Activated naive CD4-positive, alpha-beta T cell (primary cell): ENCODE measurements at places on chromosomes 1 and 21.

DNA sequence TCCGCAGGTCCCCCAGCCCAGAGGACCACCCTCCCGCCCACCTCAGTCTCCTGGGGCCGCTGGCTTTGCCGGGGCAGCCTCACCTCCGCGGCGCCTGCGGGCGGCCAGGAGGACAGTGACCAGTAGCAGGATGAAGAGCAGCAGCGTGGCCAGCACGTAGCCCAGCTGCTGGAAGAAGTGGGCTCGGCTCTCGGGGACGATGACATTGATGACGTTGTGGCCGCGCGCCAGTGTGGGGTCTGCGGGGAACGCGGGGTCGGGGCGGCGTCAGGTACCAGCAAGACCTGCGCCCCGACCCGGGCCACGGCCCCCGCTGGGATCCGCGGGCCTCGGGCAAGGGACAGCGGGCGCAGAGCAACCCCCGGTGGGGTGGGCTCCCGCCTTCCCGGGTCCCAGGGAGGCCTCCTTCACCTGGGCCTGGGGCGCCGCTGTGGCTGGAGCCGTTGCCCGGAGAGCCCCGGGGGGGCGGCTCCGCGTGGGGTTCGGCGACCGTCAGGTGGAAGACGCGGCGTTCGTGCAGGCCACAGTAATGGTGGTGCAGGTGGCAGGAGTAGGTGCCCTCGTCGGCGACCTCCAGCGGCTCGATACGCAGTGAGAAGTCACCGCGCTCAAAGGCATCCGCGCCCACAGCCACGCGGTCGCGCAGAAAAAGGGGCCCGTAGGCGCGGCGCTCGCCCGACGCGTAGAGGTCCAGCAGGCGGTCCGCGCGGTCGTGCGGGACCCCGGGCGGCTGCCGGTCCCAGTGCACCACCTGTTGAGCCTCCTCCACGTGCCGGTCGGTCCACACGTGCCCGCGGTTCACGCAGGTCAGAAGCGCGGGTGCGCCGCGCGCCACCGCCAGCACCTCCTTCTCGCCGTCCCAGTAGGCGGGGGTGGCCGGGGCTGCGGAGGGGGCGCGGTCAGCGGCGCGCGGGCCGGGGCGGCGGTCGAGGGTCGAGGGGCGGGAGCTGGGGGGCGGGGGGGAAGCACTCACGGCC, 3.8 kb downstream of the MXRA8 start:
- DNase-seq: peak; percentile 26

DNA sequence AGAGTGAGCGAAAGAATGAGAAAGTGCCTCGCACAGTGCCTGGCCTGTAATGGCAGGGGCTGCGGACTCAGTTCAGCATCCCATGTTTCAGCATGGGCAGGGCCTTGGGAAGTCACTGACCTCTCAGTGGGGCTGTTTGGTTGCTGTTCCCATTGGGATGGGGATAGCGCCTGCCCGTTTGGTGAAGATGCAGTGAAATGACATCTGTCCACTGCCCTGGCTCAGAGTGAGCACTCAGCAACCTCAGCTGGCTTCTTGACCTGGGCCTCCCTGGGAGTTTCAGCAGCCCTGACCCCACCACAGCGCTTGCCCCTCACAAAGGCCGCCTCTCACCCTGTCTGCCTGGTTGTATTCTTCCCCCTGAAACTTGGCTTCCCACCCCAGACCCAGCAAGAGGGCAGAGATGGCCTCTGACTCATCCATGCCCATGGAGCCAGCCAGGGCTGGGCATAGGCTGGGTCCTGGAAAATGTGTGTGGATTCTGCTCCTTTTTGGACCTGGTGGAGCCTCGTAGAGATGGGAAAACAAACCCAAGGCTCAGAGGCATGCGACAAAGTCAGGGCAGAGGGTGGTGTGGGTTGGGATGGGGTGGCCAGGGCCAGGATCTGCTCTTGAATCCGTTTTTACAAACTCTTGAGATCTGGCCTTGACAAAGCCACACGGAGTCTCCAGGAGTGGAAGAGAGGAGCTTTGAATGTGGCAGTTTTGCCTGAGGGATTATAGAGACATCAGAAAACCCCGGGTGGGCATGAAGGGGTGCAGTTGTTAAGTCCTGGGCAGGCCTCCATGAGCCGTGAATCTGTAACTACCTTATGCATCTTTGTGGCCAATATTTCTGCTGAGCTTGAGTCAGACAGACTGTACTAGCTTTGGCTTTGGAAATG, 1.2 kb downstream of the XKR8 start:
- no peak for DNase-seq

GRCh38 chr1:85088408-85088784, 40.1 kb upstream of the MCOLN3 start:
- DNase-seq: no peak

DNA sequence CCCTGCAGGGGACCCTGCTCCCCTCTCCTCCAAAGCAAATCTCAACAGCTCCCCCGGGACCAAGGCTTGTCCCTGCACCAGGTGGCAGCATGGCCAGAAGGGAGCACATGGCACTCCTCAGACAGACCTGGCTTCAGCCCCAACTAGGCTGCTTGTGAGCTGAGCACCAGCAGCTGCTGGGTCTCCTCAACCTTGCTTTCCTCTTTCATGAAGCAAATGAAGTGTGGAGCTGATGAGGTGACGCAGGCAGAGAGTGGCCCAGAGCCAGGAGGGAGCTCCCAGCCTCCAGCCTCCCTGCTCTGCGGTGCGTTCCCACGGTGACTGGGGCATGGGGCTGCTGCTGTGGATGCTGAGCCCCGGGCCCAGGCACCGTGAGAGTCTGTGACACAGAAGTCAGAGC, 34.0 kb downstream of the MEGF6 start:
- no peak for DNase-seq

- no peak for DNase-seq
These were observed 418.1 kb downstream of the ADGRL2 start for GRCh38 chr1:82218846-82219245.

DNA sequence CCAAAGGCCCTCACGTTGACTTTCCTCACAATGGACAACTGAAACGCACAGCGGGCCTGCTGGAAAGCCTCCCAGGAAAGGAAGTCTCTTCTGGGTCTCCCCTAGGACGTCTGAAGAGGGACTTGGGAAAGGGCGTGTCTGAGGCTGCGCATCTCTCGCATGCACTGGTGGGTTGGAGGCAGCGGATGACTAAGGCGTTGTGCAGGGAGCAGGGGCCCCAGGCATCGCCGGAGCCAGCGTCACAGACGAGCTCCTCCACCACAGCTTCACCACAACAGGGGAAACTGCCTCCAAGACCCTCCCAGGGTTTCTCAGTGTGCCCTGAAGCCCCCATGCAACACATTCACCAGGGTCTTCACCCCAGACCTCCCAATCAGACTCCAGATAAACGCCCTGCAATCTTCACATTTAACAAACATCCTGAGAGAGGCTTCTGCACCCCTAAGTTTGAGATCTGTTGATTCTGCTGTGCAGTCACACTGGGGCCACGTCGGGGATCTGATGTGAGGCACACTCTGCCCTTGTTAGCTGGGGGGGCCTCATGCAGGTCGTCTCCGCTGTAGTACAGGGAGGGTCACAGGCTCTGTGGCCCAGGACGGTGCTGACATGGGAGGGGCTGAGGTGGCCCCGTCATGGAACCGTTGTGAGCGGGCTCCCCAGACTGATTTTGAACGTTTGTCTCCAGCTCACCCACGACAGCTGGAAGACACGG, 7.0 kb upstream of the TFF1 start:
- DNase-seq: no peak

GRCh38 chr1:1087351-1088028, 13.4 kb upstream of the RNF223 start:
- no peak for DNase-seq

DNA sequence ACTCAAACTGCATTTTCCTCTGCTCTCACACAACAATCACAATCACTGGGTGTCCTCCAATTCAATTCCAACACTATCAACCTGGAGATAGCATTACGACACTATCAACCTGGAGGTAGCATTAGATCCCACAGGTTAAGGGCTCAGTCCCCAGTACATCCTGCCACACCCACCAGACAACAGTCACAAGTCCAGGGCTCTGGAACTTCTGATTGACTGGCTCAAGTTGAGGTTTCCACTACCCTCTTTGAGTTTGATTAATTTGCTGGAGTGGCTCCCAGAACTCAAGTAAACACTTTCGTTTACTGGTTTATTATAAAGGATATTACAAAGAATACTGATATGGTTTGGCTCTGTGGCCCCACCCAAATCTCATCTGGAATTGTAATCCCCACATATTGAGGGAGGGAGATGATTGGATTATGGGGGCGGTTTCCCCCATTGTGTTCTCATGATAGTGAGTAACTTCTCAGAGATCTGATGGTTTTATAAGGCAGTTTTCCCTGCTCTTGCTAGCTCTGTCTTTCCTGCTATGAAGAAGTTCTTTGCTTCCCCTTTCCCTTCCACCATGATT, 49.6 kb upstream of the ARHGAP29 start:
- no peak for DNase-seq

DNA sequence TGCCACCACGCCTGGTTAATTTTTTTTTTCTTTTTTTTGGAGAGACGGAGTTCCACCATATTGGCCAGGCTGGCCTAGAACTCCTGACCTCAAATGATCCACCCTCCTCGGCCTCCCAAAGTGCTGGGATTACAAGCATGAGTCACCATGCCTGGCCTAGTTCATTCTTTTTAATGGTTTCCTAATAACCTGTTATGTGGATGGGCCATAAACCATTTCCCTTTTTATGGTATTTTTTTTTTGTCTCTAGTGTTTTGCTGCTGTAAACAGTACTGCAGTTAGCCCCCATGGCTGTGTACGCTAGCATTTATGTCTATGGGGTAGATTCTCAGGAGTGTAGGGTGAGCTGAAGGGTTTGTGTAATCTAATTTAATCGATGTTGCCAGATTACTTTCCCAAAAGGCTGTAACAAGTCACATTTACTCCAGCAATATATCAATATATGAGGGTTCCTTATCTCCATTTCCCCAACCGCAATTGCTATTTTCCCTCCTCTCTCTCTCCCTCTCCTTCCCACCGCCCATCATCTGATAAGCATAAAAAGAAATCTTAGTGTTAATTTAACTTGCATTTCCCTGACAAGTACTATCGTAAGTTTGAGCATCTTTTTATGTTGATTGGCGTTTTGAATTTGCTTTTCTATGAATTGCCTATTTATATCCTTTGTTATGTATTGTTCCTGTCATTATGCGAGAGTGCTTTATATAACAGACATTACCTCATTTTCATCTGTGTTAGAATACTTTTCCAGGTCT, 28.7 kb downstream of the RCSD1 start:
- no peak for DNase-seq

DNA sequence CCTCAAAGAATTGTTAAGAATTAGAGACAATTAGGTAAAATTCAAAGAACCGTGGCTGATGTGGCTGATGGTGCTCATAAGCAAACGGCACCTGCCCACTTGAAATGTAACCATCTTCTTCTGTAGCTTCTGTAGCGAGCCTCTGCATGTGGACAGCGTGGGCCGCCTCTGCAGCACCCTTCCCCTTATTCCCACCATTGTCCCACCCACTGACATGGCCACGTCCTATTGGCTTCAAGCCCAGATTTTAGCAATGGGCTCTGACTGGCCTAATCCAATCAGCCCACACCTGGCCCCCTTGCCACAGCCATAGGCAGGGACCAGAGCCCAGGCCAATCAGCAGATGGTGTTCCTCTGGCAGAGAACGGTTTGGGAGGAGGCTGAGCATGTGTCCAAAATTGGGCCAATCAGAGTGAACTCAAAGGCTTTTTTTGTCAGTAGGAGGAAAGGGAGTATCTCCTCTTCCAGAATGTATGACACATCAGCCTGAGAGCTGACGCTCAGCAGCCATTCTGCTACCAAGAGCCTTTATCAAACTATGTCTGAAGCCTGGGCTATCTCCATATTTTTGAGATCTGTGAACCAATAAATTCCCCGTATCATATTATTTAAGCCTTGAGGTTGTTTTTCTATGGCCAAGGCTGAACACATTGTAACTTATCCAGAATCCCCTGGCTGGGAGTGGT, 518.5 kb downstream of the SMYD3 start:
- DNase-seq: no peak

- DNase-seq: no peak
These were observed 54.1 kb upstream of the BCAR3 start for GRCh38 chr1:93735722-93736121.

- DNase-seq: no peak
These were observed 13.0 kb upstream of the PADI1 start for GRCh38 chr1:17191990-17192242.

GRCh38 chr1:207755846-207756693, 4.2 kb downstream of the CD46 start:
- DNase-seq: no peak

DNA sequence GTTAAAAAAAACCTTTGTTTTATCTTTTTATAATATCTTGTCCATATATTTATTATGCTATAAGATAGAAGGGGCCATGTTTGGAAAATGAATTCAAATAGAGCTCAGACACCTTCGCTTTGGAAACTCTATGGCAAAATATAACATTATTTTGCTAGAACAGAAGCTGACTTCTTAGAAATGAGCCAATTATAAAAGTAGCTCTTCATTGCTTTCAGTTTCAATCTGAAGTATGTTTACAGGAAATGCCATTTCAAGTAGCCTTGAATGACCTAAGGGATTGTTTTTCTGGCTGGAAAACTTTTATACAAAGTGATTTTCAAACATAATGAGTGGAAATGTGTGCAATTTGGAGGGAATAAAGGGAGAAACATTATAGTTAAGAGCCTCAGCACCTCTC, 37.8 kb upstream of the GBP5 start:
- DNase-seq: no peak

- DNase-seq: no peak
These were observed 138.7 kb downstream of the MIS18A start for GRCh38 chr21:32140151-32140550.

GRCh38 chr1:205396967-205397616, 24.8 kb downstream of the LEMD1 start:
- no peak for DNase-seq

DNA sequence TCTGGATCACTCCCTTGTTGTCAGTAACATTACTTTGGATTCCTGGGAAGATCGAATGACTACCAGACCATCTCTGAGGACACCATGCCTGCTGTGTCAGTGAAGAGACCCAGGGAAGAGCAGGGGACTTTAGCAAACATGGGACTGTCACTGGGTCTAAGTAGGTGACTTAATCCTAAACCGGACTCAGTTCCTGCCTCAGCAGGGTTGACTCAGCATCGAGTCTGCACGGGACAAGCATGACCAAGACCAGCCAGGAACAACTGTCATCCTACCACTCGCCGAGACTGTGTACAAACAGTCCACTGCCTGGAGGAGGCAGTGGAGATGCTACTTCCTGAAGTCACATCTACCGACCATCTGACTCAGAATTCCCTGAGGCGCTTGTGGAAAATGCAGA, 53.2 kb upstream of the RAB4A start:
- no peak for DNase-seq

DNA sequence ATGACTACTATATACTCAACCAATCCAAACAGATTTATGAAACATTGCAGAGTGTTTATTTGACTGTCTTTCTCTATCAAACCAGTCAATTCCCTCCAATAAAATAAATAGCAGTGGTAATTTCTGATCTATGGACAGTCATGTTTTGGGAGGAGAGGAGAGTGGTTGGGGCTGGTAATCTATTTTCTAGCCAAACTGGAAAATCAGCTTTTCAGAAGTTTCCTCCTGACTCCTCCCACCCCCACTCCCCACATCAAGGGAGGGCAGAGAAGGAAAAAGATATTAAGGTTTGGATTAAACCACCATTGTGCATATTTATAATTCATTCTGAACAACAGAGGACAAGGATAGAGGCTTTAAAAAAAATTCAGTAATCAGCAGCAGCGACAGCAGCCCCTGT, 69.4 kb upstream of the SOX13 start:
- no peak for DNase-seq

GRCh38 chr21:22691658-22692057, 1693.4 kb downstream of the NCAM2 start:
- no peak for DNase-seq
